ENCODE measurements at places on chromosomes 1 and 21.

DNA sequence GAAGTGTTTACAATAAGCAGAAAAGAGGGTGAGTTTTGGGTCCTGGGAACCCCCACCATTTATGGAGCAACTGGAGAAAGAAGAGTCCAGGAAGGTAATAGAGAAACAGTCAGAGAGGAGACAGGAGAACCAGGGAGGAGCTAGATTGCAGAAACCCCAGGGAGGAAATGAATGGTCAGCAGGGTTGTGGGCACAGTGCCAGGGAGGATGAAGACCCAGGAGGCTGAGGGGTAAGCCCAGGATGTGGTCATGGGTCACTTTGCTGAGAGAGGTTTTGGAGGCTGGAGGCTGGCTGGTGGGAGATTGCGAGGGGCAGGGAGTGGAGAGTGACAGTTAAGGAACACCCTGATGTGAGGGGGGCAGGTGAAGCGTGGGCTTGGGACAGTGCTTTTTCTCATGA is 169.9 kb upstream of the CSF3R start:
- no peak for DNase-seq

DNA sequence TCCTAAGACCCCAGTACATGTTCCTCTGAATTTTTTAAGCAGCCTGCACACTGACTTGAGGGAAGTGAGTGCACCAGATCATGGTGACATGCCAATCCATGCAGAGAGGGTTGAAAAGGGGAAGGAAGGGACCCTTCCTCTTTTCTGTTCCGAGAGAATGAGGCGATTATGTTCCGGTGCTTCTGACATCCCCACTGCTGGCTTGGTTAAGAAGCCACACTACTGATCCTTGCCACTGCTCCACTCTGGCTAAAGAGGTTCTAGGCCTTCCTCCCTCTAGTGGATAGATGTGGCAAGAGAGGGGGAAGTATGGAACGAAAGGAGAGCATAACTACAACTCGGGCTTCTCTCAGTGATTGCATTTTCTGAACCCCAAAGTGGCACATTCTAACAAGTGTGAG is 1.8 kb upstream of the CYB5R1 start:
- no peak for DNase-seq

DNA sequence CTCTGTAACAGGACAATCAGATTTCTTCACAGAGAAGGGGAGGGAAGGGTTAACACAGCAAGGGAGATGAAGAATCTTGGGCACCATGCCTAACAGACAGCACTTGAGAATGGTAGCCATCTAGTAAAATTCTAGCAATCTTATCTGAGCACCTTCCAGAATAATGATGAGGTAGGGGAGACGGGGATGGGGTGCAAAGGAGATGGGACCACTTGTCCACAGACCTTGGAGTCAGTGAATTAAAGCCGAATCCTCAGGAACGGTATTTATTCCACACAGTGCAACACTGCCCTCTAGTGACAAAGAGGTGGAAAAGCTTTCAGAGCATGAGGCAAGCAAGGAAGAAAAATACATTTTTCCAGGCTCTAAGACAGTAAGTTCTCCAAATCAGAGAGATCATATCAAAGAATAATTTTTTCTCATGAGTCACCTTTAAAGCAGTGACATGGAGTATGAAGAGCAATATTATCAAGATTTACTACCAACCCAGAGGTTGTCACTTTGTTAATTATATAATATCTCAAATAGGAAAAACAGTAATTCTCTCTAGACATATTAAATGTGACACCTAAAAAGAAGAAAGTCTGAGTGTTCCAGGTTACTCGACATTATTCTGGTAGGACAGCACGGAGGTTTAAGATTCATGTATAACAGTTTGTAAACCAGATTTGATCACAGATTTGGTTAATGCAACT is 43.3 kb upstream of the LPAR3 start:
- no peak for DNase-seq

DNA sequence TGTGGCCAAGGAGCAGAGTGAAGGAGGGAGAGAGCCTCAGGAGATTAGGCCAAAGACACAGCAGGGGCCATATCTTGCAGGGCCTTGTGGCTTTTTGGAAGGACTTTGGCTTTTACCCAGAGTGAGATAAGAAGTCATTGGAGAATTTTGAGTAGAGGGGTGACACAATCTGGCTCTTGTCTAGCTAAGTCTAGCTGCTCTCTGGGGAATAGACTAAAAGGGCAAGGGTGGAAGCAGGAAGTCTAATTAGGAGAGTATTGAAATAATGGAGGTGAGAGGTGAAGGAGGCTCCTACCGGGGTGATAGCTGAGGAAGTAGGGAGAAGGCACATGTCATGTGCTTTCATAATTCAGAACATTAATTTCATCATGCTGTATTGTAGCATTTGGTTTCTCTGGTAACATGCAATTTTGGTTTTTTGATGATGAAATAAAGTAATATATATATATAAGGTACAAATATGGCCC is 34.3 kb upstream of the KCNA3 start:
- DNase-seq = no peak

DNA sequence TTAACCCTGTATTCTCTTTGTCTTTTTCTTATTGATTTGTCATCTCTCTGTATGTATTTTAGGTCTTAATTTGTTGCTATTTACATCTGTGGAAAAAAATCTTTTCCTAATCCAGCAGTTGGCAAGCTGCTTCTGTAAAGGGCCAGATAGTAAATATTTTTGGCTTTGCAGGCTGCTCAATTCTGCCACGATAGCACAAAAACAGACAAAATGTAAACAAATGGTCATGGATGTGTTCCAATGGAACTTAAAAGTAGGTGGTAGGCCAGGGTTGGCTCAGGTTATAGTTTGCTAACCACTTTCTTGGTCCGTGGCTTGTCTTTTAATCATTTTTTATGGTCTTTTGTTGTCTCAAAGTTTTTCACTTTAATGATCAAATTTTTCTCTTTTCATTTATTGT is 371.8 kb downstream of the HHAT start:
- no peak for DNase-seq

DNA sequence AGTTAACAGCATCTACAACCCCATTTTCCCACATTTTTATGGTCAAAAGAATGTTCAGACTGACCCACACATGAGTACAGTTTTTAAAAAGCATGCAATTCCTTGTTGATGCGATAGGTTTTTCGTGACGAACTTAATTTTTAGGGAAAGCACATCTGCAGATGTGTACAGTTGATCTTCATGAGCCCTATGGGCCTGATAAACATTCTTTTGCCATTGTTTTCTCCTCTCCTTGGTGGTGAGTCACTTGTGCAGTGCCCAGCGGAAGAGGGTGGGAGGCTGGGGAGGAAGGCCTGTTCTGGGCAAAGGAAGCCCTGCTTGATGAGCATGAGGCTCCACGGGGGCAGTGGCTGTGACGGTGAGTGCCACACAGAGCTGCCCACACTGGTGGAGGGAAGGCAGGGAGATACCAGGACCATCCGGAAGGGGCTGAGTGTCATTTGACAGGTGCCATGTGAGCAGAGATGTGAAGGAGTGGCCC is 5.3 kb downstream of the ARF1 start:
- DNase-seq = no peak

- no peak for DNase-seq
Measured at GRCh38 chr1:17915511-17916197, 160.5 kb downstream of the ACTL8 start.

DNA sequence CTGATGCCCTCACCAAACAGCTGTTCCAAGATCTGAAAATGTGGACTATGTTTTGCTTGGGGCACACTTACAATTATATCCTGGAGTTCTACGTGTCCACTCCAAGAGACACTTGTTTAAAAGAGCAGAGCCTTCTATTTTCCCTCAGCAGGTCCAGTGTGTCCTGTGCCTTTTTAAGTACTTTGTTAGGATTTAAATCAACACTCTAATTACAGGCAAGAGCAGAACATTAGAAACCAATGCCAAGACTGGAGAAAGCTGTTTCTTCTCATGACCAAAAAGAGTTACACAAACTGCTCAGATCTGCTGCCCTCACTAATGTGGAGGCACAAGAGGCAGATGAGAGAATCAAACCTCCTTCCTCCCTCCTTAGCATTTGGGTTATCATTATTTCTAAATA is 452.9 kb downstream of the LMO4 start:
- DNase-seq = no peak

GRCh38 chr1:181503171-181503810 is 20.0 kb downstream of the CACNA1E start:
- no peak for DNase-seq

GRCh38 chr21:29256126-29256910 is 42.4 kb upstream of the BACH1 start:
- DNase-seq = no peak

- peak; percentile 16 for DNase-seq
Measured at GRCh38 chr1:244863491-244864252, 671 bp downstream of the HNRNPU start.

GRCh38 chr1:91778964-91779363 is 107.0 kb downstream of the TGFBR3 start:
- no peak for DNase-seq

DNA sequence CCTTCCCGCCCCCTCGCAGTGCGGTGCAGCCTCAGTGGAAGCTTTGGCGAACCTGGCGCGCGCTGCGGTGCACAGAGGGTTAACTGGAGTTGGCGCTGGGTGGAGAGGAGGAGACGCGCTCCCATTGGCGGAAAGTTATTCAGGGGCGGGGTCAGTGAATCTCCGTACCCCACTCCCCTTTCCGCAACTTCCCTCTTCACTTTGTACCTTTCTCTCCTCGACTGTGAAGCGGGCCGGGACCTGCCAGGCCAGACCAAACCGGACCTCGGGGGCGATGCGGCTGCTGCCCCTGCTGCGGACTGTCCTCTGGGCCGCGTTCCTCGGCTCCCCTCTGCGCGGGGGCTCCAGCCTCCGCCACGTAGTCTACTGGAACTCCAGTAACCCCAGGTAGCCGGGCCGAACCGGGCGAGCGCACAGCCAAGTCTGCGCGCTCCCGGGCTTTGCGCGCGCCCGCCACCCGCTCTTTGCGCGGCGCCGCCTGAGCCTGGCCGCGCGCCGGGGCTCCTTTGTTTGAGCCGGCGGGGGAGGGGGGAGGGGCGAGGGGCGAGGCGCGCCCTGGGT is at the start of gene EFNA4:
Gene EFNA4 (plus strand): TSS at position 191 of the 561 bp plus-strand sequence. CDS start 84 bp downstream, at position 275.
- DNase-seq = peak; percentile 69

DNA sequence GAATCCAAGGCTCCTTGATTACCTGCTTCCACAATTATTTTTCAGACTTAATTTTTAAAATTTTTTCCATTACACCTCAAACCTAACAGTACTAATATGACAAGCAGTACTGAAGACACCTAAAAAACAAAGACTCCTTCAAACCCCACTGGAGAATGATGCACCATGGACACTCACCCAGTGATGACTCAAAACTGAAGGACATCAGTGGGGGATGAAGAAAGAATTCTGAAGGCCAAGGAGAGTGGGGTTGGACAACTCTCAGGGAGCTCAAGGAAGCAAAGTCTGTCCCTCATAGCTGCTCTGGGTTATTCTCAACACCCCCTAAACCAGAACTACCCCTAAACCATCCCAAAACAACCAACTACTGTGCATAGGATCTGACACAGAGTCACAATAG is 2.4 kb upstream of the ARHGAP29 start:
- no peak for DNase-seq

DNA sequence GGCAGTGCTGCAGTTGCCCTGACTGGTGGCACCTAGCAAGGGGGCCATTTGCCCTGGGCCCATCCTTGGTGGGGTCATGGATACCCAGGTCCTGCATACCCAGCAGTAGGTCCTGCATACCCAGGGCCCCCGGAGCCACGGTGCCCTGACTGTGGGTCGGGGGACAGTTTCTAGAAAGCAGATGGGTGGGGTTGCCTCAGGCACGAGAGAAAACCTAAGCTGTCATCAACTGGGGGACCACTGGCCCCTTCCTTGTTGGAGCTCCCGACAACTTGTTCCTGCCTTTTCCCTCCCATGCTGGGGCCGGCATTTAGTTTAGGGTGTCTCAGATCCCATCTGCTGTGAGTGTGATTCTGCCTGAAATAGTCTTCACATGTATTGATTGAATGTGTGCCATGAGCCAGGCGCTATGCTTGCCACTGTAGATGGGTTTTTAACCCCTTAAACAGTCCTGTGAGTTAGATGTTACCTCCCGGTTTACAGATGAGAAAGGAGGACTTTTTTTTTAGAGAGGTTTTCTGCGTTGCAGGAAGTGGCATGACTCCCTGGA is 15.6 kb downstream of the SPSB1 start:
- no peak for DNase-seq

DNA sequence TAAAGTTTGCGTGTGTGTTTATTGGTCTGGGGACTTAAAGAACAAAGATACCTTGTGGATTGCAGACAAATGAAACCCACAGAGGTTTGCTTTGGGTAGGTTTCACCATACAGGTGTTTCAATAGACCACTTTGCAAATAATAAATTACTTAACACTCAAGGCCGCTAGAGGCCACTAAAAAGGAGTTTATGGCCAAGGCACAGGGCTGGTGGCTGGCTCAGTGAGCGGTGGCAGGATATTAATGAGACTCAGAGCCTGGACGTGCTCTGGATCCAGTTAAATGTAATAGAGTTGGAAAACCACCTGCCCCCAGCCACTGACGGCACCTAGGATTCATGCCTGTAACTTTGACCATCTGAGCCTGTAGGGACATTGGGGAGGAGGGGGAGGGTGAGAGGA is 44.5 kb downstream of the LRRC38 start:
- no peak for DNase-seq

- DNase-seq = no peak
Measured at GRCh38 chr1:182453631-182454030, 3.7 kb downstream of the RGSL1 start.

DNA sequence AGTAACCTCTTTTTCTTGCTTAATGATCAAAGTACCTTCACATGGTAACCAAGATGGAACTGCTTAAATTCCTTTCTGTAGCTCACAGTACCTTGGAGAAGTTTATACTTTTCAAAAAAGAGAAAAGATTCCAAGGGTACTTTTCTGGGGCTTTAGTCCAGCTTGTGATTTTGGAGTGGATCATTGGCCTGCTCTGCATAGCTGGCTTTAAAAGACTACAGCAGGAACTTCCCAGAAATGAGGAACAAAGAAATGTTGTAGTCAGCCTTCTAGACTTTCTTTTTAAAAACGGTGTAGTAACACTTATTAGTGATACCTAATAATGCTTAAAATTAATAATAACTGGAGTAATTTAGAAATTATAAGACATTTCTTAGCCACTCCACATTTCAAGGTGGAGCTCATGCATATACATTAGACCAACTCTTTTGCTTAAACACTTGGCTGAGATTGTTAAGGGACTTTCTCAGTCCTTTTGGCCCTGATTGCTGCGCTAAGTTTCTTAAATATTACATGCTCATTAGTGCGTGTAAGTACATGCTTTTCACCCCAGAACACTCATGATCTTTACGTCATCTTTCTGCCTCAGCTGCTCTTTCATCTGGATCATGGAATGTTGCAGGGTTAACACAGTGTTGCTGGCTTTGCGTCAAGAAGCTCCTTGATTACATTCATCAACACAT is 57.3 kb downstream of the SDCCAG8 start:
- DNase-seq = no peak

GRCh38 chr1:219325368-219325742 is 151.7 kb downstream of the LYPLAL1 start:
- DNase-seq = no peak

GRCh38 chr1:153592748-153593147 is 20.2 kb downstream of the S100A16 start:
- no peak for DNase-seq

- DNase-seq = no peak
Measured at GRCh38 chr1:82586473-82586872, 785.7 kb downstream of the ADGRL2 start.

Data from activated T-helper 1 cell treated with anti-CD3 and anti-CD28 coated beads, Interleukin-2, amount 50 U/mL, for 16 hours (primary cell).